ENCODE measurements at places on chromosomes 1 and 21.

DNA sequence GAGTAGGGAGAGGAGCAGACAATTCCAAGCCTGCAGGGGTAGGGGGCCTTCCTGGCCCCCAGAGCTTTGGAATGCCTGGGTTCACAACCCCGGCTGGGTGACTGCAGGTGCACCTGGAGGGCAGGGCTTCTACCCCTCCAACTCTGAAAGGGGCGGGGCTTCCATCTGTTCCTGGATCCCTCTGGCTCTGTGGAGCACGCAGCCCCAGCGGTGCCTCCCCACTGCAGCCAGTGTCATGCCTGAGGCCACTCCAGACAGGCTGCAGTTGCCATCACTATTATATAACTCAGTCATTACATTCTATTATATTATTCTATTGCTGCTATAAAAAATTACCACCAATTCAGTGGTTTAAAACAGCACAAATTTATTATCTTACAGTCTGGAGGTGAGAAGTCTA, 12.5 kb upstream of the FNBP1L start:
- no peak for DNase-seq

DNA sequence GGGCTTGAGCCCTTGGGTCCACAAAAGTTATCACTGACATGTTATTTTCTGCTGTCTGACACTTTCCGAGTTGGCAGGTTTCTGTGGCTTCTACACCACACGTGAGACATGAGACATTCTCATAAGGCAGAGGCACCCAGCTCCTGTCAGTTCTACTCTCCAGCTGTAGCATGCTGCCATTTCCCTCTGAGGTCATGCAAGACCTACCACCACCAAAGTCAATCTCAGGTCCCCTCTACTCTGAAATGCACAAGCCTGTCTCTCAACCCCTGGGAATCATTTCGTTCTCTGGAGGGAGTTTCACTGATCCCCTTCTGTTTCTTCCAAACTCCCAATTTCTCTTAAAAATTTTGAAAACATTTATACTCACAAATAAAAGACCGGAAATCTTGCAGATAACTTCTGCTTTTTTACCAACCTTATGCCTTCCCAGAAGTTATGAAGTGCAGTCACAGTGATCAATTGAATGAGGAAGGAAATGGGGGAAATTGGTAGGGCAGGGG, 39.5 kb upstream of the CR2 start:
- DNase-seq, result peak; percentile 66

GRCh38 chr1:119564548-119564947, 57.5 kb downstream of the HSD3B1 start:
- peak; percentile 63 for DNase-seq

DNA sequence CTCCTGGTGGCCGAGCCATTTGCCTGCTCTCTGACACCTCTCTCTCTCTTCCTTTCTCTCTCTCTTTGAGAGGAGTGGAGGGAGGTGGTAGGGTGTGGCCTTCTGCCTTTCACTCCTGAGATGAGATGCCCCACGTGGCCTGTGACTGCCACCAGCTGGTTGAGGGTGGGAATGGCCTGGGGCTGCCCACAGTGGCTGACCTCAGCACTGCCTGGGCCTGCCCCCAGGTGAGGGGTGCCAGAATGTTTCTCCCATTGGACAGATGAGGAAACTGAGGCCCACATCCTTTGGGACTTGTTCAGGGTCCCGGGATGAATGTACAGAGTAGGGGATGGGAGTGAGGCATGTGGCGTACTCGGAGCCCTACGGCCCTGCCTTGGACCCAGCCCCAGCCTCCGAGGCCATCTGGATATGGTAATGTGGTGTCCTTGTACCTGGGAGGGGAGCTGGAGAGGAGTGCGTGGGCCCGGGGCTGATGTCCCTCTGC, 12.7 kb upstream of the C1orf167 start:
- DNase-seq, result no peak

- peak; percentile 40 for DNase-seq
Observed at GRCh38 chr1:51453010-51453409, 66.1 kb downstream of the EPS15 start.

DNA sequence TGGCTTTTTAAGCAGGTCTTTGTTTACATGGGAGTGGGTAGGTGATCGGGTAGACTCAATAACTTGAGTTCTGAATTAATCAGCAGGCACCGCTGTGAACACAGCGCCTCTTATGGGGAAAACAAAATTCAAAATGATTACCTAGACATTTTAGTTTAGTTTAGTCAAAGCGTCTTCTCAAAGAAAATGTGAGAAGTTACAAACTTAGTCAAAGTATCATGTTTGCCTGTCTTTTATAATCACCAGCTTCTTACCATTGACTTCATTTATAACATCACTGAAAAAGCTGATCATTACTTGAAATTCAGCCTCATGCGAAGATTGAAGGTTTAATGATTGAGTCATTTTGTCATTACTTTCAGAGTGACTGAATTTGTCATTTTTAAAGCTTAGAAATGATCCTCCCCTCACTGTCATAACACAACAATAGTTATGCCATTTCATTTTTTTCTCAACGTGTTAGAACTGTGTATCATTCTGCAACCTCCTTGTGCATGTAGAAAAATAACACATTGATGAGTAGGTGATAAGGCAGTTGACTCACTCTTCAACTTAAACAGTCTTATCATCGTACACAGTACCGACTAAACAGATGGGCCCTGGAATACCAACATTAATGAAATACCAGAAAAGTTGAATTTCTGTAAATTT, 188.5 kb downstream of the NFIA start:
- DNase-seq, result no peak

DNA sequence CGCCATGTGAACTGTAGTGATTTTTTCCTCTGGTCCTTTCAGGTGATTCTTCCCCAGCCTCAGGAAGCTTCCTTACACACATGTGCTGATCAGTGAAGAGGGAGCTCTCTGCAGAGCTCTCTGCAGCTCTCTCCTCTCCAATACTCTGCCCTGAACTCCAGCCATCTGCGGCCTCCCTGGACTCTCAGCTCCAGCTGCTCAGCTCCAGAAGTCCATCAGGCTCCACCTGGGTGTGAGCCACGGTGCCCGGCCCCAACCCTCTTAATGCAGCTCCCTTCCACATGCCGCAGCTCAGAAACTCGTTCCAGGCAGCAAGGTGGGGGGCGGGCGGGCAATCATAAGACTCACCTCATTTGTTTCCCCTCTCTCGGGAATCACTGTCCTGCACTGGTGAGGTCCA, 30.9 kb upstream of the RPL11 start:
- no peak for DNase-seq

DNA sequence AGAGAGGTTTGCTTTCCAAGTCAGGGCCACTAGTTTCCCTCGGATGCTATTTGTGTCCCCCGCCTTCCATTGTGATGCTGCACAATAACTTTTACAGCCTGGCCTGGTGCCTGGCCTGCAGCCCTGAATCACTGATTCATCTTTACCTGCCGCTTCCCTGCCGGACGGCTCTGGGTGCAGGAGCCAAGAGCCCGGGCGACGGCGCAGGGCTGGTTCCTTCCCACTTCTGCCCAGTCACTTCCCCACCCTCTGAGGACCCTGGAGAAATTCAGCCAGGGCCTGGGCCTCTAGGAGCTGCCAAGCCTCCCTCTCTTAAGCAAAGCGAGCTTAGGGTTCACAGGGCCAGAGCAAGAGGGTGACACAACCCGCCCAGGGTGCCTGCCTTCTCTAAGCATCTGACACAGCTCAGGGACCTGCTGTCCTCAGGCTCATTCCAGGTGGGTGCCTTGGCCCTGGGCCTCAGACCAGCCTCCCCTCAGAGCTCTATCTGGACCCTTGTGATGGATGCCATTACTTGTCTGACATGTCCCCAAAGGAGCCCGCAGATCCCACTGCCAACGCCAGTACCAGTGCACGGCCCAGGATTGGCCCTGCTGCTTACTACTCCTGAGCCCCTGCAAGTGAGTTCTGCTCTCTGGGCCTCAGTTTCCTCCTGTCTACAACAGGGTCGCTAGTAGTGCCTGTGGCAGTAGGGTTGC, 381.0 kb upstream of the VAMP3 start:
- no peak for DNase-seq

- no peak for DNase-seq
Observed at GRCh38 chr1:51760872-51761271, 117.7 kb downstream of the NRDC start.

DNA sequence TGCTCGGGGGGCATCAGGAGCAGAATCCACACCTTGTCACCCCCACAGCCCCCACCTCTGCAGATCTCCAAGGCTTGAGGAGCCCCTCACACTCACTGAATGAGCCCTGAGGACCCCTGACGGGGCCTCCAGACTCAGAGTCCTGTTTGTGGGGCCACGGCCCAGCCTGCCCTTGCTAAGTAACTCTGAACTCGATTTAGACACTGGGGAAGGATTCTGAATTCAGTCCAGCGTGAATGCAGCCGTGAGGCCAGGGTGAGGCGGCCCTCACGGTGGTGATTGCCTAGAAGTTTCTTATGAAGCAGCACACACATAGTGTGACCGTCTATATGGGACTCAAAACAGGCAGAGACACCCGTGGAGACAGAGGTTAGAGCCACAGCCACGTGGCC, 58.9 kb upstream of the ADARB1 start:
- DNase-seq, result no peak

DNA sequence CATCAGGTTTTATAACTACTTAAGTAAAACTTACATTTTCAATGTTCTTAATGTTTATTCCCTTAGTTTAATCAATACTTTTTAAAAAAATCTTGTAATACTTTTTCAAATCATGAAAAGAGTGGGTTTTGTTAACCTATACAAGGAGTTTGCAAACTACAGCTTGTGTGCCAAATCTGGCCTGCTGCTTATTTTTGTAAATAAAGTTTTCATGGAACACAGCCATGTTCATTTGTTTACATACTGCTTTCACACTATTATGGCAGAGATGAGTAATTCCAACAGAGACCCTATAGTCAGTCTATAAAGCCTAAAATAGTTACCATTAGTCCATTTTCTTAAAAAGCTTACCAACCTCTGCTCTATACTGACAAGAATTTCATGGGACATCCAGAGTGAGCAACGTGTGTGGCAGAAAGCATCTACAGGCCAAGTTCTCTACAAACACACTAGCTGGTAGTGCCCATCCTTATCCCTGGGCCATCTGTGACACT, 42.6 kb downstream of the ERO1B start:
- DNase-seq, result no peak

- peak; percentile 87 for DNase-seq
Observed at GRCh38 chr1:82225421-82226185, 424.9 kb downstream of the ADGRL2 start.

GRCh38 chr1:221655766-221656305, 86.1 kb downstream of the DUSP10 start:
- no peak for DNase-seq

- DNase-seq, result peak; percentile 76
Observed at GRCh38 chr1:205794011-205794730, 18.8 kb downstream of the SLC41A1 start.

- no peak for DNase-seq
Observed at GRCh38 chr1:47587891-47588582, 150.2 kb downstream of the FOXD2 start.

GRCh38 chr1:184062640-184063286, 11.2 kb downstream of the TSEN15 start:
- no peak for DNase-seq

GRCh38 chr1:11654137-11654938, at the start of the genes FBXO2 and FBXO44:
FBXO2 (minus strand) TSS chr1:11654429; CDS start chr1:11654340, 89 bp downstream.
FBXO44 (plus strand) TSS chr1:11654877; CDS start chr1:11655836, 959 bp downstream.
- DNase-seq, result peak; percentile 33

- peak; percentile 59 for DNase-seq
Observed at GRCh38 chr1:8397511-8397910, 79.6 kb downstream of the SLC45A1 start.

DNA sequence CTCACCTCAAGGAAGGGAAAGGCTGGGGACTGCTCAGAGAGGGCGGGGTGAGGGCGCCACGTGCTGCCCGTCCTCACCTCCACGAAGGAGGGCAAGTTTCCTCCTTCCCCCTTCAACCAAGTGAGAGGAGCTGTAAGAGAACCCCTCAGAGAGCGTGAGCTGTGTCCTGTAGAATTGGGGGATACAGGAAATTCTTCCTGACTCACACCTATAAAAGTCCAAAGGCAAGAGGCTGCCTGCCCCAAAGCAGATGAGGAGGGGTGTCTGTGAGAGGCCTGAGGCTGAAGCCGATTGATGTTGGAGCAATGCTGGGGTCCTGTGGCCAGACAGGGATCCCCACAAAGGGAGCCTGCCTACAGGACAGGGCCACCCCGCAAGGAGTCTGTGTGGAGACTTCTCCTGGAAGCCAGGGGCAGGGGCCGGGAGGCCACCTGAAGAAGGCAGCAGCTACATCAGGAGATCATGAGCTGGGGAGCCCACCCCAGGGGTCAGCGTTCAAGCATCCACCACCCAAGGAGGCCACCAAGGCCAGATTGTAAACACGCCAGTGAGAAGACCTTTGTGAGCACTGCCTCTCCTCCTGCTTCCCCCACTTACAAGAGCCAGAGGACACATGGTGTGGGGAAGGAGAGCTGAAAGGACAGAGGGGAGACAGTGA, 27.7 kb downstream of the S100A6 start:
- no peak for DNase-seq

- no peak for DNase-seq
Observed at GRCh38 chr1:17248781-17249180, at the start of gene PADI3. PADI3 (plus strand) TSS chr1:17249098; CDS start chr1:17249138, 40 bp downstream.

Data from suppressor macrophage treated with lipopolysaccharide for 4 hours (primary cell).